ENCODE measurements at places on chromosomes 2 and 18.

DNA sequence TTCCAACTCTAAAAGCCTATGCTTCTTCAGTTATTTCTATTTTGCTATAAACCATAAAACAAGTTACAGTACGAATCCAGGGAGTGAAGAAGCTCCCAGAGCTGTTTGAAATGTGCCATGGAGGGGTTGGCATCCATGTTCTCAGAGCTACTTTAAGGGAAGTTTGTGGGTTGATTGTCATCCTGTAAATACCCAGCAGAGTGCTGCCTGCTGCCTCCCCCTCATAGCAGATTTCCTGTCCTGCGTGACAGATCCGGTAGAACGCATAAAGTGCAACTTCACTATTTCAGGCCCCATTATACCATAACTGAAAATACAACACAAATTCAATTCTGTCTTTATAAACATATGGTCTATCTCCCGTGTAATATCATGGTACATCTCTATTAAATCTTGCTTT is 114.4 kb downstream of the CTNNA2 start:
- DNase-seq = no peak

- DNase-seq = no peak
Measured at GRCh38 chr18:36889742-36890141, 60.8 kb downstream of the KIAA1328 start.

GRCh38 chr2:70552501-70553333 is 909 bp downstream of the TGFA start:
- no peak for DNase-seq

- no peak for DNase-seq
Measured at GRCh38 chr2:170006587-170007325, 171.2 kb upstream of the MYO3B start.

GRCh38 chr2:169108099-169108884 is 38.9 kb downstream of the DHRS9 start:
- DNase-seq = no peak

DNA sequence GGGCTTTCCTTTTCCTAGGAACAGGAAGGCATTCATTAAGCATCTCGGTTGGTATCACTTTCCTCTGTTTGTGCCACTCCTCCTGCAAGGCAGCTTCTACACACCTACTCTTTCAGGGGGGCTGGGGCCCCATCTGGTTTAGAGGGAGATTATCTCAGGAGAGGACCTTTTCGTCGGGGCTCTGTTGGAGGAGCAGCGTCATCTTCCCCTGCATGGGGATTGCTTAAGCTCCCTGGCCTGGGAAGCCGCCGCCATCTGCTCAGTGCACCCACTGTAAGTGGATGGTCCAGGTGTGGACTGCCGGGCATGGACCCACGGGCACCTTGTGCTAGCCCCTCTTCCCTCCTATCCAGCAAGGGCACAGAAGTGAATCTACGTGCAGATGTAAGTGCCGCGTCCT is 355.3 kb upstream of the SMIM21 start:
- no peak for DNase-seq

DNA sequence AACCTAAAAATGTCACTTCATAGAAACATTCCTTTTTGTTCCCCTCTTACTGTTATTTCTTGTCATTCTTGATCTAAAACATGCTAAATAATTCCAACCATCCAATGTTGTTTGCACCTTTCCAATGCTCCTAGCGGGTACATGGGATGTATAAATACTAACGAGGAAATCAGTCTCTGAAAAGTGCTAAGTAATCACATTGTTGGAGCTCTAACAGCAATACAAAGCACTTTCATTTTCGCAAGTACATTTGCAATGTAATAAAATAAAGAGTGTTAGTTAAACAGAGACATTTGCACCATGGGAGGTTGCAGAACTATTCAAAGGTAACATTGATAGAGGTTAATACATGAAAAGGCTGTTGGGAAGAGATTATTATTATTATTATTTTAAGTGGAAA is 286.2 kb upstream of the ACVR2A start:
- DNase-seq = no peak

DNA sequence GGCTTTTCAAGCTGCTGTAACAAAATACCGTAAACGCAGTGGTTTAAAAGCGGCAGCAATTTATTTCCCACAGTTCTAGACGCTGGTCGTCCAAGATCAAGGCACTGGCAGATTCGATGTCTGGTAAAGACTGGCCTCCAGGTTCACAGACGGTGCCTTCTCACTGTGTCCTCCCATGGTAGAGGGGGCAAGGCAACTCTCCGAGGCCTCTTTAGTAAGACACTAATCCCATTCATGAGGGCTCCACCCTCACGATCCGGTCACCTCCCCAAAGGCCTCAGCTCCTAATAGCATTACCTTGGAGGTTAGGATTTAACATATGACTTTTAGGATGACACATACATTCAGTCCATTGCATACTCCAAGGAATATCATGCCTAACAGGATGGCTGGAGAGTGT is 117.2 kb downstream of the SH3RF3 start:
- DNase-seq = no peak

DNA sequence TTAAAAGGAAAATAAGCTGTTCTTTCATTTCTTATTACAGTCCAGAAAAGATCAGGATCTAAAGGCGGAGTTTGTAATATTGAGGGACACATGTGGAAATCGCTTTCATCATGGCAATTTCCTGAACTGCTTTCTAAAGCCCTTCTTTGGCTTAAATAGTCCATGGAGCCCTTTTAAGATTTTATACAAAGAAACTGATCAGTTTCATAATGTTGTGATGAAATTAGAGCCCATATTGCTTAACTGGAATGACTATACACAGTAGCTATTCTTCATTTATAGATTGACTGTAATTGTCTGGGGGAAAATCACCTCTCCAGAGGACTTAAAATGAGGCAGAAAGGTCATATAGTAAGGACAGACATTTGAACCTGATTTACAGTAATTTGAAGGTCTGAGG is 322.2 kb downstream of the ETAA1 start:
- no peak for DNase-seq

DNA sequence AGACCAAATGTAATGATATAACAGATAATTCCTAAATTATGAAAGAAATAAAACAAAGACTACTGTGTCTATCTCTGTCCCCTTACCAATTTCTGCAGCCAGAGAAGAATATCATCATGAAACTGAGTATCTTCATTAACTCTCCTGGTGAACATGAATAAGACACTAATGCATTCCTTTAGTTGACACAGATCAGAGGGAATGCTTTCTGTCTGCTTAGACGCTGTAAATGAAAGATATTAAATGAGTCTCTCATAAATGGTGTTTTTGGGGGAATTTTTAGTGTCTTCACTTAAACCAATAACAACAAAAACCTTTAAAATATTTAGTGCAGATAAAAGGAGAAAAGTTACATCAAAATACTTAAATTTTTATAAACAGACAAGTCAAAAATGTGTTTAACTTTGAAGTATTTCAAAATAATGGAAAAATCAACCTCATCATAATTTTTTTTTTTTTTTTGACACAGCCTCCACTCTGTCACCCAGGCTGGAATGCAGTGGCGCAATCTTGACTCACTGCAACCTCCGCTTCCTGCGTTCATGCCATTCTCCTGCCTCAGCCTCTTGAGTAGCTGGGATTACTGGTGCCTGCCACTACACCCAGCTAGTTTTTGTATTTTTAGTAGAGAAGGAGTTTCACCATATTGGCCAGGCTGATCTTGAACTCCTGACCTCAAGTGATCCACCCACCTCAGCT is 16.0 kb downstream of the EPG5 start:
- DNase-seq = no peak

DNA sequence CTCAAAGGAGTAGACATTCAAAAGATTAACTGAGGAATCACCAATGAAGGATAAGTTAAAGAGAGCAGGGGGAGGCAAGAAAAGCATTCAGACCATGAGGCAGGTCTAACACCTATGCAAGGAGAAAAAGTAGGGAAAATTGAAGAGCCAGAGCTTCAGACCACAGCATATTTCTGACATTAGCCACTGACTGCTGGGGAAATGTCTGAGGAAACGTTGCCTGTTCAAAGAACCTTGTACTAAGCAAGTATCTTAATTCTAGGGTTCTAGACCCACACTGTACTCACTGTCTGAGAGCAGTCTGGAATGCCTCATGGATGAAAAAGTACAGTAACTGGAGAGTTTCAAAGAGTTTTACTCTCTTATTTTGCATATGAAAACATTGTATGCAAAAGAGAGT is 39.5 kb upstream of the TFPI start:
- DNase-seq = no peak

- no peak for DNase-seq
Measured at GRCh38 chr2:45154606-45155155, 145.4 kb upstream of the SIX2 start.

DNA sequence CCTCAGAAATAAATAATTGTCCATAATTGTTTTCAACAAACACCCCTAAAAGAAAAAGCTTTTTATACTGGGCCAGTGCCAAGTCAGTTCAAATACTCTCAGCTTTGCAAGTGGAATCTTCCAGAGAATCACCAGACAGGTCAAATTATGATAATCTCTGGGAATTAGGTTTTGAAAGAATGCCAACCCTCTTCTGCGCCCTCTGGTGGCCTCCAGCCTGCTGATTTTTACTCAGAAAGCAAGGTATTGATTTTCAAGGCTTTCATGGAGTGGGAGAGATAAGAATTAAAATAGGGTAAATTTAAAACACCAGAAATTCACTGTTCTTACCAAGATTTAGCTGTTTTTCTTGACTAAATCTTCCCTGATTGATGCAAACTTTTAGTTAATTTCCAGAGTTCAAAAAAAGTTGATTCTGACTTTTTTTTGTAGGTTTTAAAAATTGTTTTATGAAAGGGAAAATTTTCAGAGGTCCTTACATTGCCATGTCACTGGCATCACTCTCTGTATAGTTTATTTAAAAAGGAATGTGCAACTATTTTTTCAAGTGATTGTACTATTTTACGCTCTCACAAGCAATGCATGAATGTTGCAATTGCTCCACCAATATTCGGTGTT is 282.9 kb upstream of the TNP1 start:
- DNase-seq = no peak

DNA sequence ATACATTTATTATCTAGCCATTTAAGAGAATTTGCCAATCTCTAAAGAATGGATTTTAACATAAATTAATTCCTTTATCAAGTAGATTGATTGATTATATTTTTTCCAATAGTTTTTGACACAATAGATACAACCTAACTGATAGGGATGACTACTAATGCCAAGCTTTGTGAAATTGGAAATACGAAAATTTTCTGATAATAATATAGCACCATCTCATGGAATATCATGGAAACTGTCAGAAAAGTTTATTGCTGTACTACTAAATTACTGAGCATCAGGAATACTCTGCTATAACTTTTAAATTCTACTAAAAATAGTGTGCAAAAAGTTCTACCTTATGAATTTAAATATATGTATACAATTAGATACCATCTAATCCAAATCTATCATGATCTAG is 101.8 kb upstream of the MAP2 start:
- no peak for DNase-seq

GRCh38 chr18:59303006-59303405 is 15.4 kb downstream of the CPLX4 start:
- no peak for DNase-seq

DNA sequence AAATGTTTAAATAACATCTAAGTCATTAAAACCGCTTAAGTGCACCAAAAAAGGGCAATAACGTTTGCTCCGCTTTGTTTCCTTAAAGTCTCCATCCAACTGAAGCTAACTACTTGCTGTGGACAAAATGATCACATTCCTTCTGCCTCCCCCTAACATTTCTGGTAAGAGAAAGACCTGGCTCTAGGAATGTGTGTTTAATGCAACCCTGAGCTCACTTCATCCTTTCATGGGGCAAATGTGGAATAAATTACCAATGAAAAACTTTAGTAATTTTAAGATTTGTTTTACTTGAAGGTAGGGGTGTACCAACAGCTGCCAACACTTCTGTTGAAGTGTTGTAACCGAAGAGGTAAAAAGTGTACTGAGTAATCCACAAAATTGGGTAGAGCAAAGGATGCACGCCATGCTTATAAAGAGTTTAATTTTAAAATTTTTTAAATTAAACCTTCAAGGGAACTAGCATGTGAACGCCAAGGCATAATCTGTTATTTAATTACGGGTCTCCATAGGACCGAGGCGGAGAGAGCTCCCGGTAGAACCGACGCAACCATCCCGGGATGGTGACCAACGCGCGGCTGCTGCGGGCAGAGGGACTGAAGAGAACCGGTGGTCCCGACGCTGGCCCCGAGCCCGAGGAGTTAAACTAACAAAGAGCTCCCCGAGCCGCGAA is 1.1 kb downstream of the HNRNPLL start:
- DNase-seq = no peak

- DNase-seq = no peak
Measured at GRCh38 chr2:195027947-195028346, 629.1 kb upstream of the SLC39A10 start.

- no peak for DNase-seq
Measured at GRCh38 chr2:126304154-126304553, 351.8 kb upstream of the GYPC start.

- DNase-seq = no peak
Measured at GRCh38 chr2:121648206-121649148, 785 bp downstream of the CLASP1 start.

GRCh38 chr2:31000970-31001369 is 137.3 kb downstream of the GALNT14 start:
- DNase-seq = no peak

GRCh38 chr2:164948540-164948939 is 6.8 kb downstream of the SLC38A11 start:
- no peak for DNase-seq

- DNase-seq = no peak
Measured at GRCh38 chr2:32652555-32653209, 24.8 kb downstream of the TTC27 start.

GRCh38 chr2:229831805-229832509 is 89.9 kb downstream of the TRIP12 start:
- no peak for DNase-seq

DNA sequence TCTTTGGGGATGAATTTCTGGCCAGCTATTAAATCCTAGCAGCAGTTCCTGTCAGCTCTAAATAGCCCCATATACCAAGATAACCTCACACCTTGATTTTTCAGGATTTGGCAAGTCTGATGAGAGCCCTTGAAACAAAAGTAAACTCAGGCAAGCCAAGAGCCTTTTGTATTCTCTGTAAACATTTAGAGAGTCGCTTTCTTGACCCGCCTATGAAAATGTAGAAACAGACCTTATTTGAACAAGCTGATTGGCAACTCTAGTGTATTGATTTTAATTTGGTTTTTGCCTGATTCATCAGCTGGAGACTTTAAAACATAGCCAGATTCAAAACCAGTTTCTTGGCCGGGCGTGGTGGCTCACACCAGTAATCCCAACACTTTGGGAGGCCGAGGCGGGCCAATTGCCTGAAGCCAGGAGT is 43.4 kb downstream of the CABLES1 start:
- DNase-seq = no peak

- no peak for DNase-seq
Measured at GRCh38 chr18:47912343-47912742, 18.1 kb downstream of the SMAD2 start.

- DNase-seq = no peak
Measured at GRCh38 chr2:127261804-127262406, 32.0 kb downstream of the ERCC3 start.

DNA sequence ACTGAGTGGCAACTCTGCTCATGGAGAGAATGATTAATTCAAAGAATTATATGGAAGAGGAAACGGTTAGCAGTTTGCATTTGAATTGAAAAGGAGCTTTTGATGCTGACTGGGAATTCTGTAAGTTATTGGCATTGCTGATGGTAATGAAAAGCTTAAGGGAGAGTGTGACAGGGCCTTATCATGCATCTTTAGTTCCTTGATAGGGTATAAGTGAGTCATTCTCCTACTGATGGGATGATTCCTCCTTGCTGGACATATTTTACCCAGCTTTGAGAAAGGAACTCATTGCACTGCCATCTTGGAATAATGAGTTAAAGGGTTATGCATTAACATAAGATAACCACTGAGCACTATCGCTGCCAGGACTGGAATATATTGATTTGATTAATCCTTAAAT is 740.7 kb downstream of the DCC start:
- DNase-seq = no peak

Data from progenitor cell of endocrine pancreas (in vitro differentiated cells).